ENCODE measurements at places on chromosomes 5 and 9.

GRCh38 chr9:107935931-107936330 is 446.4 kb upstream of the KLF4 start:
- no peak for DNase-seq

DNA sequence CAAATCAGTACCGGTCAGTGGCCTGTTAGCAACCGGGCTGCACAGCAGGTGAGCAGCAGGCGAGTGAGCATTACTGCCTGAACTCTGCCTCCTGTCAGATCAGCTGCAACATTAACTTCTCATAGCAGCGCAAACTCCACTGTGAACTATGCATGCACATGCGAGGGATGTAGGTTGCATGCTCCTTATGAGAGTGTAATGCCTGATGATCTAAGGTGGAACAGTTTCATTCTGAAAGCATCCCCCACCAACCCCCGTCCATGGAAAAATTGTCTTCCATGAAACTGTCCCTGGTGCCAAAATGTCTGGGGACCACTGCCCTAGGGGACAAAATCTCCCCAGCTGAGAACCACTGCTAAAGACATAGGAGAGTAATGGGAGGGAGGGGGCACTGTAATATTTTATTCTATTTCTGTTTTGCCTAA is 51.1 kb downstream of the P4HA2 start:
- DNase-seq: no peak

DNA sequence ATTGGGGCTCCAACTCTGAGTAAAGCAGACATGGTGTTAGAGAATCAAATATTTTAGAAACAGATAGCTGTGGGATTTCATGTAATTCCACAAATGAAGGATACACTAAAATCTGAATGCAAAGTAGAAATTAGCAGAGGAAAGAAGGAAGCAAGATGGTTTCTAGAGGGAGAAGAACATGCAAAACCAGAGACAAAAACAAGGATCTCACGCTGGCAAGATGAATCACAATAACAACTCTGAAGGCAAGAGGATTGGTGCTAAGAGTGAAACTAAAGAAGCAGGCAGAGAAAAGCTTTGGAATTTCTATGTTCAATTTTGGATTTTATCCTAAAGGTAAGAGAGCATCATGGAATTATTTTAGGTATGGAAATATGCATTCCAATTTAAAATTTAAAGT is 857.2 kb upstream of the COX7C start:
- DNase-seq: no peak

- DNase-seq: no peak
Observed at GRCh38 chr9:121454972-121455371, 44.7 kb downstream of the GGTA1 start.

DNA sequence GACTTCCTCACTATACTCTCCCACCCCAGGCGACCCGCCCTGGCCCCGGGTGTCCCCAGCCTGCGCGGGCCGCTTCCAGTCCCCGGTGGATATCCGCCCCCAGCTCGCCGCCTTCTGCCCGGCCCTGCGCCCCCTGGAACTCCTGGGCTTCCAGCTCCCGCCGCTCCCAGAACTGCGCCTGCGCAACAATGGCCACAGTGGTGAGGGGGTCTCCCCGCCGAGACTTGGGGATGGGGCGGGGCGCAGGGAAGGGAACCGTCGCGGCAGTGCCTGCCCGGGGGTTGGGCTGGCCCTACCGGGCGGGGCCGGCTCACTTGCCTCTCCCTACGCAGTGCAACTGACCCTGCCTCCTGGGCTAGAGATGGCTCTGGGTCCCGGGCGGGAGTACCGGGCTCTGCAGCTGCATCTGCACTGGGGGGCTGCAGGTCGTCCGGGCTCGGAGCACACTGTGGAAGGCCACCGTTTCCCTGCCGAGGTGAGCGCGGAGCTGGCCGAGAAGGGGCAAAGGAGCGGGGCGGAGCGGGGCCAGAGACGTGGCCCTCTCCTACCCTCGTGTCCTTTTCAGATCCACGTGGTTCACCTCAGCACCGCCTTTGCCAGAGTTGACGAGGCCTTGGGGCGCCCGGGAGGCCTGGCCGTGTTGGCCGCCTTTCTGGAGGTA is 2.1 kb downstream of the CA9 start:
- no peak for DNase-seq

DNA sequence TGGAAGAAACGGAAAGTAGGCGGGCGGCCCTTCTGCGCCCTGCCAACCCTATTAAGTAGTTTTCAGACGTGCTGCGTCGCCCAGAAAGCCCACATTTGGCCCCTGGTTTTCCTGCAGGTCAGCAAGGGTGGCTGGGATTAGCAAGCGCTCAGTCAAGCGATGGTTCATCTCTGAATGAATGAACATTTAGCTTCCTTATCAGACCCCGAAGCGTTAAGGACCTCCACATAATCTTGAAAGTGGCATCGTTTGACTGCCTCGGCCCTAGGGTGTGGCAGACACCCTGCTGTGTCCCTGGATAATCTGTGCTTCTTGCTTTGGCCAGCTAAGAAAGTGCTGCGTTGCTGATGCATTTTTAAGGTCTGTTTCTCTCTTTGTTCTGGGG is 684 bp downstream of the TOR1B start:
- no peak for DNase-seq

DNA sequence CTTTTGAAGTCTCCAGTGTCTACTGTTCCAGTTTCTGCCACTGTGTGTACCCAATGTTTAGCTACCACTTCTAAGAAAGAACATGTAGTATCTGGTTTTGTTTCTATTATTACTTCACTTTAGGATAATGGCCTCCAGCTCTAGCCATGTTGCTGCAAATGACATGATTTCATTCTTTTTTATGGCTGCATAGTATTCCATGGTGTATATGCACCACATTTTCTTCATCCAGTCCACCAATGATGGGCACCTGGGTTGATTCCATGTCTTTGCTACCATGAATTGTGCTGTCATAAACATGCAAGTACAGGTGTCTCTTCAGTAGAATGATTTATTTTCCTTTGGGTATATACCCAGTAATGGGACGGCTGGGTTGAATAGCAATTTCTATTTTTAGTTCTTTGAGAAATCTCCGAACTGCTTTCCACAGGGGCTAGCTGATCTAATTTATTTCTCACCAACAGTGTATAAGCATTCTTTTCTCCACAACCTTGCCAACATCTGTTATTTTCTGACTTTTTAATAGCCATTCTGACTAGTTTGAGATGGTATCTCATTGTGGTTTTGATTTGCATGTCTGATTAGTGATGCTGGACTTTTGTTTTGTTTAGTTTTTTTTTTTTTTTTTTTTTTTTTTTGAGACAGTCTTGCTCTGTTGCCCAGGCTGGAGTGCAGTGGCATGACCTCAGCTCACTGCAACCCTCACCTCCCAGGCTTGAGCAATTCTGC is 68.9 kb downstream of the WDR41 start:
- DNase-seq: no peak
